Hypothalamus (tissue), 51 donors: ENCODE measurements at places on chromosomes 2 and 18.

DNA sequence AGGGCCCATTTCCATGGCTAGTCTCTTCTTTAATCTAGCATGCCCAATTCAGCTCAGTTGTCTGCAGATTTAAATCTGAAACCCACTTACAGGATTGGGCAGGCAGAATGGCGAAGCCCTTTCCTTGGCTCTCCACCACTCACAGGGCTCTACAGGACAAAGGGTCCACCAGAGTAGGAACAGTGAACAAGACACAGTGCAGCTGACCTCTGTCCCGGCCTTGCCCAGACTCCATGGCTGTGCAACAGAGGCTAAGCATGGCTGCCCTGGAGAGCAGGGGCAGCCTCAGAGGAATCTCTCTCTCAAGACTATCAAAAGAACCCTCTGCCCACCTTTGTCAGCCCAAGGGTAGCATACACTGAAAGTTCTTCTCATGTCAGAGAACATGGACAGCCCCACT is 9.7 kb upstream of the ATP6V1B1 start:
- DNase-seq = no peak

GRCh38 chr2:209872675-209873074 is 101.0 kb downstream of the UNC80 start:
- DNase-seq = peak; percentile 61

- no peak for DNase-seq
These were observed 34.5 kb downstream of the PTPN2 start for GRCh38 chr18:12849548-12849947.

- no peak for DNase-seq
These were observed 20.6 kb upstream of the ST8SIA3 start for GRCh38 chr18:57331718-57332117.

DNA sequence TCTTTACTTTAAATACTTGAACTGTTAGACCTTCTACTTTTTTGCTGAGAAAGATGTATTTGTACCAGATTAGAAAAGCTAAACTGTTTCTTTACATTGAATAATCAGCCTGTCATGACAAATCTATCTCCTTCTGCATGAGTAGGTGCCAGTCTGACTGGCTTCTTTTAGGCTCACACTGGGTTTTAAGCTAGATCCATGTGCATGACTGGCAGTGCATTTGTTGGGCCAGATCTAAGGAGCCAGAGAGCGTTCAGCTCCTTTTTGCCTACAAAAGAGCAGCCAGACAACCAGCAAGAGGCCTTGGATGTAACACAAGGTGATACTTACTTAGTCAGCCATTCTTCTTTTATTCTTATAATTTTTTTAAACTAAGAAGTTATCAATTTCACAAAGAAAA is 82.0 kb upstream of the OTX1 start:
- no peak for DNase-seq

- no peak for DNase-seq
These were observed 64.1 kb downstream of the KCNJ3 start for GRCh38 chr2:154762638-154763037.

DNA sequence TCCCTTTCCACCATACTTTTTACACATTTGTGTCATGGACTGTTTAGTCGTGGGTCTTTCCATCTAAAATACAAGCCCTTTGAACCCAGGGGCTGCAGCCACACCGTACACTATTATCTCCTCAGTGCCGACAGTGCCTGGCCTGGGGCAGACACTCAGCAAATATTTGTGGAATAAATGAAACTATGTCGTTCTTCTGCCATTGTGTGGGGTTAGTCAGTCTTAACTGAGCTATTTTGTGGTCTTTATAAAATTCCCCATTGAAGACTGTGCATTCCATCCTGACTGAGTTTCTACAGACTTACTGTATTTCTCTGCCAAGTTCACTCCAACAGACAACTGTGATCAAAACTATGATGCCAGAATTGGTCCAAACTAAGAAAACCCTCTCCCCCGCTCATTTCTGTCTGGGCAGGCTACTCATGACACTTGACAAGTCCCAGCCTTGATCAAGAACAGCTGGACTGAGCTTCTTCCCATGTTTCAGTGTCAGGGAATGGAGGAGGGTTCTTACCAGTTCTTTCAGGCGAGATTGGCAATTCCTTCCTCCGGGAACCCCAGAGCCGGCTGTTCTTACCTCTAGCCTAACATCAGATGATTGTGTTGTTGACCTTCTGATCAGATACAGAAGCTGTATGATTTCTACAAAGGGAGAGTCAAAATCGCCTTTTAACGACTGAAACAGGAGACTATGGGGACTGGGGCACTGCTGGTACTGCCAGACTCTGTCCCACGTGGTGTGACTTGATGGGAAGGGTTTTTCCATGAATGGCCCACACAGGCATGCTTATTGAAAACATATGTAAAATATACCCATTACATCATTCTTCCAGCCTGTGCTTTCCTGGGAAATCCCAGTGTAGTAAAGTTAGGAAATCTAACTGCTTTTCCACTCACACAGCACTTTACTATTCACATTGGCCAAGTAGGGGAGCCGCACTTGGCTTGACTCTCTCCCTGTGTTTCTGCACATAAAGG is 77.4 kb upstream of the NPAS2 start:
- DNase-seq = no peak
